ENCODE measurements at places on chromosomes 4 and X.

DNA sequence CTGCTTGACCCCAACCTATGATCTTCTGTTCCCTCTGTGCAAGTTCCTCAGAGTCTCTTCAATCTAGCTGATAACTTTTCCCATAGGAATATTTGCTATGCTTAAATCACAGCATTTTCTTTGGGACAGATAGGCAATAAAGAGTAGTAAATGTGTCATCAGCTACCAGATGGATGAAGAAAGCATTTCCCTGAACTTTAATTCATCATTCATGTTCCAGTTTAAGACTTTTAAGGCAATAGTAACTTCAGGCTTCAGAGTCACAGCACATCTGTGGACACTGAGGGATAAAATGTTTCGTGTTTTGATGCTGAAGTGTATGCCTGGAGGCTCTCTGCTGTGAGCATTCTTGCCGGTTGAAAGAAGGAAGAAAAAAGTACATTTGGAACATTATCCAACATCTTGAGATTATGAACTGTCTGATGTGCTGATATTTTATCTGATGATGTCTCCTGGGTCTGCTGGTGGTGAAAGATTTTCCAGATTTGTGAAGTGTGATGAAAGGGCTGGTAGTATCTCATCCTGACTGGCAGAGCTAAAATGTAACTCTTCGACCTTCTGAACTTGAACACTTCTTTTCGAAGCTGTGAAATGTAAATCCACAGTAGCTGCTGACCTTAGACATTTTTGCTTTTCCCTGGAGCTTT is 133.7 kb downstream of the DCLK2 start:
- DNase-seq, result no peak

- no peak for DNase-seq
Observed at GRCh38 chrX:18897611-18898010, 86.3 kb downstream of the PHKA2 start.

- DNase-seq, result no peak
Observed at GRCh38 chr4:17018013-17018412, 119.6 kb upstream of the LDB2 start.

DNA sequence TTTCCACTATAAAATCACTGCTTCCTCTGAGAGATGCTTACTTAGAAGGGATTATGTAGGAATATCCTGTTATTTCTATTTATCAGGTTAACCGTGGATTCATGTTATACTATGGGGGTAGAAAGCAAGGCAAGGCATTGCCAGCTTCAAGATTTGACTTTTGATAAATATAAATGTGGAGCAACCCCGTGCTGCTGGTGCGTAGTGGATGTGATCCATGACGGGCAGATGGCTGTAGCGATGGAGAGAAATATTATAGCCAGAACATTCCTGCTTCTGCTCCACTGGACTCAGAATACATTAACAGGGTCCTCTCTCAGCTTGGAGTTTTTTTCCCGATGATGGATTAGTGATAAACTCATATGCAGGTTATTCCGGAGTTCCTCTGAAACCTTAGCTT is 157.6 kb downstream of the TENM3 start:
- DNase-seq, result no peak

DNA sequence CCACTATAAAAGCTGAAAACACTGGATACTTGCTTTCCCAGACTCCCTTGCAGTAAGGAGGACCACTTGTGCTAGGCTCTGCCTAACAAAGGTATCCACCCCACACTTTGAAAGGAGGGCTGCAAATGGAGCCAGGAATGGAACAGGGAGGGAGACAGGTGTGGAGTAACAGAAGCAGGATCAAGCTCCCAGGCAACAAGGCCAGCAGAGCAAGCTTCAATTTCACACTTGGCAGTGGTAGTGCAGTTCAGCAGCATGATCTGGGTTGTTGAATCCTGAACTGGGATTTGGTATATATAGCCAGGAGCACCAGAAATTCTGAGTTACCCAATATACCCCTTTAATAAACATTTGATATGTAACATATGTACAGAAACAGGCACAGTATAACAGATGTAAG is 9.8 kb downstream of the LAMP2 start:
- DNase-seq, result no peak

DNA sequence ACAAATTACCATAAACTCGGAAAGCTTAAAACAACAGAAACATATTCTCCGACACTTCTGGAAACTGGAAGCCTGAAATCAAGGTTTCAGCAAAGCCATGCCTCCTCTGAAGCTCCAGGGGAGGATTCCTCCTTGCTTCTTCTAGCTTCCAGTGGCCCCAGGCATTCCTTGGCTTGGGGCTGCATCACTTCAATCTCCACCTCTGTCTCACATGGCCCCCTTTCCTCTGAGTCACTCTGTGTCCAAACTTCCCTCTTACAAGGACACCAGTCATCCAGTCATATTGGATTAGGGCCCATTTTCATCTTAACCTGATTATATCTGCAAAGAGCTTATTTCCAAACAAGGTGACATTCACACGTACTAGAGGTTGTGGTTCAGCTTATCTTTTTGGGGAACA is 17.3 kb downstream of the PARM1 start:
- no peak for DNase-seq

GRCh38 chrX:71919431-71919830 is 8.8 kb downstream of the NHSL2 start:
- no peak for DNase-seq

- DNase-seq, result no peak
Observed at GRCh38 chrX:40189637-40190036, 91.9 kb upstream of the BCOR start.

DNA sequence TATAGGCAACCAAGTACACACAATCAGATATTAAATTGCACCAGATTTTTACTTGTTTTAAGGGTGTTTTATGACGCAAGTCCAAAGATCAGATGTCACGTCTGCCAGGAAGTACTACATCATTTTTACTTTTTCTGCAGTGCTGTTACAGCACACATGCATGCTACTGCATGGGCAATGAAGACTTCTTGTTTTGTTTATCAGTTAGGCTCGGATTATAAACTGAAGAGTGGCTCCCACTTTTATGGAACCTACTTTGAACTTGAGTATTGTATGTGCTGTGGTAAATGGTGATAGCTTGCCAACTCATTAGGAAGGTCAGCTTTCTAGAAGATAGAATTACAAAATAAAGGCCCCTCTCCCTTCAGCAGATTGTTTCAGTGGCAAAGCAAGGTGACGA is 131.6 kb downstream of the CEP135 start:
- no peak for DNase-seq

GRCh38 chr4:16026160-16026761 is 57.6 kb downstream of the PROM1 start:
- no peak for DNase-seq

DNA sequence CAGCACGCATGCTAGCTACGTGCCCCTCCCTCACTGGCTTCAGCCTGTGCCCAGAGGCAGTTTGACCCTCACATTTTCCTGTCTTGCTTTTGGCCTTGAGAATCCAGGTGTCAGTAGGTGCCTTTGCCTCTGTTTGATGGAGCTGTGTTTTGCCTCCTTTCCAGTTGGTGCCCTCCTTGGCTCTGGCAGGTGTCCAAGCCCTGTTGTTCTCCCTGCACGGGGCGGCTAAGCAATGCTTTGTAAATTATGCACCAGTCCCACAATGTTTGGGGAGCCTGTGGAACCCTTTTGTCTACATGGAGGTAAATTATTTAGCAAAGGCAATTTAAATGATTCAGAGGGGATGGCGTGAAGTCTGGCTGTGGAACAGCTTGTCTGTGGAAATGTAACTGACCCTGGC is 202.9 kb upstream of the BOD1L1 start:
- no peak for DNase-seq

DNA sequence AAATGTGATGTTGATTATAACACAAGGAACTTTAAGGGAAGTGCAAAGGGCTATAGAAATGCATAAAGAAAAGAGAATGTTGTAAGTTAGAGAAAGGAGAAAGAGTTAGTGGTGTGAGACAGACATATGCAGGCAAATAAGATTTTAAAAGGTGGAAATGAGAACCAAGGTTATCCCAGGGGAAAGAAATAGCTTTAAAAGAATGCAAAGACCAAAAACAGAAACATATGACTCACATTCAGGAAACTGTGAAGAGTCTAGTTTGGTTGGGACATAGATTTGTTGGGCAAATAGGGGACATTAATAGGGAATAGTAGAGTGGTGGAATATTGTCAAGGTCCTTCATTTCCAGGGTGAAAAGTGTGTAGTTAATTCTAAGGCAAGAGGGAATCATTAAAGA is 52.4 kb downstream of the MAPK10 start:
- no peak for DNase-seq
